ENCODE measurements at places on chromosomes 16 and 17. TPM values are rescaled to one million over a fixed set of nuclear protein-coding genes. Genes with fewer than 3 reads are reported as not detected.

TGFB1I1 gene
- total RNA-seq, result 0.85 TPM

CHST6 gene
- total RNA-seq, result 0.09 TPM

- no peak for DNase-seq
Measured at GRCh38 chr17:43906951-43907424, 348 bp downstream of the MPP2 start.

DNA sequence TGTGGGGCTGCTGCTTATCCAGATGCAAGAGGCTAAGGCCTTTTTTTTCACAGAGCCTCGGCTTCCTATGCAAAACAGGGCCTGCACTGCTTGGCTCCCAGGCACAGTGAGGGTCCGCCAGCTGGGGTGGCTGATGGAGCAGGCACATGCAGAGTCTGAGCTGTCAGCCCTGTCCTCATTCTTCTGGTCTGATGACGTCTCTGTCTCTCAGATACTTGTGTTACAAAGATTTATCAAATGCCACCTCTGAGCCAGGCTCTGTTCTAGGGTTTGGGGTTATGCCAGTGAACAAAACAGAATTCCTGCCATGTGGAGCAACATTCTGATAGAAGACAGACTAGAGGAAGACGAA is 4.8 kb downstream of the RNF40 start:
- no peak for DNase-seq

GRCh38 chr16:67857547-67858233 is 10.2 kb upstream of the CENPT start:
- DNase-seq, result peak; percentile 60

DNA sequence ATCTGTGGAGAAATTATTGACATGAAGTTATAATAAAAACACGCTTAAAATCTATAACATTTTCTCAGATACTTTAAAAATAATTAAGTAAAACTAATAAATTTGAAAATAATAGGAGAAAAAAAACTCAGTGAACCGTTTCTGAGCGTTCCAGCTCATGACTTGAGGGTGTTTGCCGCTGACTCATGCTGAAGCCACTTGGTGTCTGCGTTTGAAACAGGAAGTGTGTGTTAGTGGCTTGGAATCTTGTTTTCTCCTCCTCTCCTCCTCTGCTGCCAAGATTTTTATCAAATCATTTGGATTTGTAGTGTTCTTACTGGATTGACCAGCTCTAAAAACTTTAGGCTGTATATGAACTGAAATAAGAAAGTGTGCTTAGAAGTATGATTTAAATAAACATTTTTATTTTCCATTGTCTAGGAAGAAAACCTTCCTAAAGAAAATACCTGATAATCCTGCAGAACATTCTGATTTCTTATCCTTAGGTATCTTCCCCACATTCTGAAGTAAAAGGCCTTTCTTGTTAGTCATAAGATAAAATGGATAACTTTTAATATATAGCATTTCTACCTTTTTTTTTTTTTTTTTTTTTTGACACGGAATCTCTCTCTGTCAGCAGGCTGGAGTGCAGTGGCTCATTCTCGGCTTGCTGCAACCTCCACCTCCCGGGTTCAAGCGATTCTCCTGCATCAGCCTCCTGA is 30.8 kb downstream of the USP10 start:
- peak; percentile 78 for DNase-seq

DNA sequence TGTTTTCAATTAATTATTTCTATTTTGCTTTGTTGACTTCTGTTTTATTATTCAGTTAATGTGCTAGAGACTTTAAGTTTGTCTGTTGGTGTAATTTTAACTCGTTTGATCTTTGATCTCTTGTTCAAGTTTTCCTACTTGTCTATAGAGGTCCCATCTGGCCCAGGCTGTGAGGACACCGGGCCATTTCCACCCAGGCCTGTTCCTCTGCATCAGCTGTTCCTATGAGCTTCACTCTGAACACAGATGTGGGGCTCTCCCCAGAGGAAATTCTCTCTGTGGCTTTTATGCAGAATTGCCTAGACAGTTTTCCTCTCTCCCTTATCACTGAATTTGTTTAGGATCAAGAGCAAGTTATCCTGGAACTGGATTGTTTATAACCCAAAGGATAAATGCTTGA is 44.7 kb downstream of the MYO18A start:
- no peak for DNase-seq

GRCh38 chr16:11183951-11184350 is 72.1 kb downstream of the SOCS1 start:
- DNase-seq, result no peak

DNA sequence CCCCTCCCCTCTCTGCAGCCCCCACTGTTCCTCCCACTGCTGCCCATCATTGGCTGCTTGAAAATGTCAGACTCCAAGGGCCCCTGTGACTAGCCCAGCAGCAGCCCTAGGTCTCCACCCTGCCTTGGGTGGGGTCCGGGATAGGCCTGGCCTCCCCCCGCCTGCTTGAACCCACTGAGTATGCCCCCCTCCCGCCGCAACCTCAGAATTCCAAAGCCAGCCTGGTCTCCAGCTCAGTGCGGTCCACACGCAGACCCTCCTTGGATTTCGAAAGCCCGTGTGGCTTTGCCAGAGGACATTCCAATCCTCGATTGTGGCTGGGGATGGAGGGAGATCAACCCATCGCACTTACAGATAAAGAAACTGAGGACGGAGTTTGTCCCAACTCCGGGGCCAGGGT is 6.4 kb downstream of the DPEP1 start:
- no peak for DNase-seq

Data from K562 (cell line).